ENCODE measurements at places on chromosomes 6 and 20.

- no peak for DNase-seq
These were observed 45.4 kb upstream of the MOCS1 start for GRCh38 chr6:39979461-39980328.

GRCh38 chr20:50587291-50587961 lies 77.2 kb downstream of the PTPN1 start:
- no peak for DNase-seq

- no peak for DNase-seq
These were observed 290.2 kb upstream of the CNR1 start for GRCh38 chr6:88456221-88456859.

- DNase-seq, result no peak
These were observed 60.5 kb downstream of the ZMYND8 start for GRCh38 chr20:47295921-47296426.

GRCh38 chr6:3524456-3524855 lies 67.6 kb upstream of the SLC22A23 start:
- DNase-seq, result no peak
